Right cardiac atrium (tissue), 5 donors: ENCODE measurements at places on chromosomes 7 and 10. TPM values are rescaled to one million over a fixed set of nuclear protein-coding genes. Genes with fewer than 3 reads are reported as not detected.

The CHAT gene
- polyA plus RNA-seq: not detected

The ARF5 gene
- 129 TPM for polyA plus RNA-seq

The MOGAT3 gene
- not detected for polyA plus RNA-seq

The MAT1A gene
- 0.11 TPM for polyA plus RNA-seq

The OPTN gene
- 74.1 TPM for polyA plus RNA-seq

The NACAD gene
- polyA plus RNA-seq: 3.2 TPM

The GALNT17 gene
- polyA plus RNA-seq: 7.8 TPM

The EMX2 gene
- 1.00 TPM for polyA plus RNA-seq

The VIM gene
- polyA plus RNA-seq: 724 TPM

The ADAM22 gene
- polyA plus RNA-seq: 0.57 TPM

The CTAGE8 gene
- polyA plus RNA-seq: 0.23 TPM

The GSDME gene
- 4.9 TPM for polyA plus RNA-seq

The IMMP2L gene
- polyA plus RNA-seq: 6.6 TPM

The IQUB gene
- 0.07 TPM for polyA plus RNA-seq

The MCM7 gene
- 16.7 TPM for polyA plus RNA-seq

The MNX1 gene
- not detected for polyA plus RNA-seq

The CPSF4 gene
- polyA plus RNA-seq: 16.2 TPM

The CASP2 gene
- 4.5 TPM for polyA plus RNA-seq

The C10orf67 gene
- 0.27 TPM for polyA plus RNA-seq

The PTPN12 gene
- 32.5 TPM for polyA plus RNA-seq

The DGKB gene
- 0.16 TPM for polyA plus RNA-seq

The C7orf33 gene
- not detected for polyA plus RNA-seq
